Jurkat, Clone E6-1 (cell line): ENCODE measurements at places on chromosomes 4 and X.

DNA sequence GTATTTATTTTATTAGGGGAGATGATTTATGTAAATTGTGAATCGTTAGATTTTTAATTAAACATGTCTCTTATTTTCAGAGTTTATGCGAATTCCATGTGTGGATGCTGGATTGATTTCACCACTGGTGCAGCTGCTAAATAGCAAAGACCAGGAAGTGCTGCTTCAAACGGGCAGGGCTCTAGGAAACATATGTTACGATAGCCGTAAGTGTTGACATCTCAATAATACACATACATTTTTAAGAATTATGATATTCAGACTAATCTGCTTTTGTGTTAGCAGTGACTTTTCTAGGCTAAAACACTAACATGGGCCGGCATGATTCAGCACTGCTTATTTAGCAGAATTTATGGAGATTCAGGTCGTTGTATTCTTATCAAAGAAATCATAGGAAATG is 91.2 kb downstream of the RAP1GDS1 start:
- no peak for DNase-seq

GRCh38 chr4:168693750-168694490 is 197.1 kb downstream of the PALLD start:
- no peak for DNase-seq

DNA sequence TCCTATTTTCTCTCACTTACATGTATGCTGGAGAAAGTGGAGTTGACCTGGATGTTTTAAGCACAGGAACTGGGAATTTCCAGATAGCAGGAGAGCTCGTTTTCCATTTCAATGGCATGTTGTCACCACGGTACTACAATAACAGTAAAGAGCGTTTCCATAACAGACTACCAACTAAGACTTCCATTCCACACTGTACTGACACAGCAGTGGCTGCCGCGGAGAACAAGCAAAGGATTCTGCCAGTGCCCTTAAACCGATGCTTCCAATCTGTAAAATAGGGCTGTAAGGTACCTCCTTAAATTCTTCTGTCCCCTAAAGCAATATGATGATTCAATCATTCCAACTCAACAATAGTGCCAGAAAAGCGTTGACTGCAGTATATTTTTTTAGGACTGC is 143.9 kb downstream of the KLHL13 start:
- DNase-seq: no peak

- DNase-seq: no peak
Measured at GRCh38 chrX:120262859-120263708, 12.5 kb downstream of the ZBTB33 start.

- peak; percentile 54 for DNase-seq
Measured at GRCh38 chr4:6695660-6696610, 2.3 kb downstream of the S100P start.

DNA sequence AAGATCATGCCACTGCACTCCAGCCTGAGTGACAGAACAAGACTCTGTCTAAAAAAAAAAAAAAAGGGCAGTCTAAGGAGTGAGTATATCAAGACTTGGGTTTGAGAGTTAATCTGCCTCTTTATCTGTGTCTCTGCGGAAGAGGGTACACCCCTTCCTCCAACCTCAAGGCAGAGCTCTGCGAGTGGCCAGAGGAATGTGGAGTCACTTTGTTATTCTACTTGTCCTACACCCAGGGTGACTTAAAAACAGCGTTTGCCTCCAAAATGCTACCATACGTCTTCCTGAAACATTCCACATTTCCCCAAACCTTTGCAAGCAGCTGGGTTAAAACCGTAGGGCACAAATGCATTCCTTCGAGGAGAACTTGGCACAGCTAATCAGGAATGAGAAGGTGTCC is 199.9 kb downstream of the SHOX start:
- no peak for DNase-seq
